ENCODE measurements at places on chromosomes 1 and 21. TPM values are rescaled to one million over a fixed set of nuclear protein-coding genes. Genes with fewer than 3 reads are reported as not detected.
A peak's percentile ranks its signal among the peaks of the same experiment; 100 is the strongest.

The TESK2 gene
- 6.2 TPM for total RNA-seq

The PEX14 gene
- total RNA-seq, result 14.8 TPM

The SLAMF8 gene
- 2.3 TPM for total RNA-seq

DNA sequence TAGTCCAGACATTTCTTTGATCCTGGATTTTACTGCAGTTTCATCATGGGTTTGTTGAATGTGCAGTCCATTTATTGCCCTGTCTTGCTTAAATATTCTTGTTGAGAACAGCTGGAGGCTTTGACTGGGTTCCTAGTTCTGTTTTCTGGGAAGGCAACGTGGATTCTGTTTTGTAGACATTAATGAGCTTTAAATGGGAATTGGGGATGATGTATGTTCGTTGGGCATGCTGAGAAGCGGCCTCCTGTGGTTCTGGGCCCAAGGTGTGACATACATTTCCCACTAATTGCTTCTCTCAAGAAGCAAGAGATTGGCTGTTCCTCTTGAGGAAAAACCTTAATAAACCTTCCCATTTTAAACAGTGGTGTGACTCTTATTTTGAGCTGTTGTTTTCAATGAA, 22.9 kb downstream of the INKA2 start:
- DNase-seq, result no peak
- H3K4me1 ChIP-seq, result no peaks in the 10 kb centered on the region
- no peak overlapping the region for H3K27ac ChIP-seq
- no peaks in the 10 kb centered on the region for H3K36me3 ChIP-seq

The ZSCAN20 gene
- 7.9 TPM for total RNA-seq

The CCDC27 gene
- total RNA-seq, result not detected

The SLC45A3 gene
- total RNA-seq, result 2.9 TPM

GRCh38 chr1:114745291-114745690, 12.5 kb downstream of the CSDE1 start:
- no peak overlapping the region for H3K4me3 ChIP-seq
- H3K4me1 ChIP-seq, result no peaks in the 10 kb centered on the region
- H3K27ac ChIP-seq, result no peak overlapping the region
- no peaks in the 10 kb centered on the region for H3K27me3 ChIP-seq
- no peak for DNase-seq

GRCh38 chr1:240691501-240691900, 79.5 kb upstream of the GREM2 start:
- no peaks in the 10 kb centered on the region for H3K27me3 ChIP-seq
- H3K4me3 ChIP-seq, result no peak overlapping the region
- H3K36me3 ChIP-seq, result no peaks in the 10 kb centered on the region
- no peaks in the 10 kb centered on the region for H3K4me1 ChIP-seq
- no peak for DNase-seq
- no peak overlapping the region for H3K27ac ChIP-seq

The EXTL1 gene
- 2.8 TPM for total RNA-seq

The CRB1 gene
- total RNA-seq, result 0.48 TPM

The UMODL1 gene
- total RNA-seq, result not detected

The ATP6V1G3 gene
- total RNA-seq, result not detected

The SLC44A5 gene
- 0.16 TPM for total RNA-seq

DNA sequence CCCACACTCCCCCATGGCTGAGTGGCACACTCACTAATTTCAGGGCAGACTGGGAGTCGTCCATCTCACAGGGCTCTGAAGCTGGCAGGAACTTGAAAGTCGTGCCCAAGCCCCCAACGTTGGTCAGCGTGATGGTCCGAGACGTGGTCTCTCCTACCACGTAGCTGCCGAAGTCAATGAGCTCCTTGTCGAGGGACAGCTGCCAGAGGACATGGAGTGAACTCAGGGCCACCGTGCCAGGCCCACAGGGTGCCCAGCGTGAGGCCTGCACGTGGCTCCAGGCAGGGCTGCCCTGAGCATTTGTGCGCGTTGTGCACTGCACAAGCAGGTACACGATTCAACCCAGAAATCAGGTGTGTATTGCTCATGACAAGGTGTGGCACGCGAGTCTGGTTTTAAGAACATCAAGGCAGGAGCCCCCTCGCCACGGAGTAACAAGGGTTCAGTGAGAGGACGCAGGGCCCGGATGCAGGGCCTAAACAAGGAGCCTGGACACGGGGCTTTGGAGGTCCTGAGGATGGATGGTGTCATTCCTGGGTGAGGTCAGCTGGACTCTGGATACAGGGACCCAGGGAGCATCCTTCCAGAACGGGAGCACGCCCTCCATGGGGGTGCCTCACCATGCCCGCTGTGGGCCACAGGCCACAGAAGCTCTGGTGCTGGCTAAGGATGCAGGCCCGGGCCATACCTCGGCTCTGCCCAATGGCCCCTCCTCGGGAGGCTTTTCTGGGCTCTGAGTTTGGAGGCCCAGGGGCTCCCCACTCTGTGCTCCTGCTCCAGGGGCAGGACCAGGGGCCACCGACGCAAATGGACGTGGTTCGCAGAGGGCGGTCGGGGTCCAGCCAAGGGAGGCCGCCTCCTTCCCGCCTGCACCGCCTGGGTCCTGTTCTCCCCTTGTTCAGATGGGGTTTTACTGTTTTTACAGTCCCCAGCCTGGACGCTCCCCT, 37.8 kb upstream of the TMEM52 start:
- no peak overlapping the region for H3K27ac ChIP-seq
- DNase-seq, result no peak
- no peaks in the 10 kb centered on the region for H3K36me3 ChIP-seq
- no peak overlapping the region for H3K4me3 ChIP-seq

The NCMAP gene
- total RNA-seq, result 8.2 TPM

DNA sequence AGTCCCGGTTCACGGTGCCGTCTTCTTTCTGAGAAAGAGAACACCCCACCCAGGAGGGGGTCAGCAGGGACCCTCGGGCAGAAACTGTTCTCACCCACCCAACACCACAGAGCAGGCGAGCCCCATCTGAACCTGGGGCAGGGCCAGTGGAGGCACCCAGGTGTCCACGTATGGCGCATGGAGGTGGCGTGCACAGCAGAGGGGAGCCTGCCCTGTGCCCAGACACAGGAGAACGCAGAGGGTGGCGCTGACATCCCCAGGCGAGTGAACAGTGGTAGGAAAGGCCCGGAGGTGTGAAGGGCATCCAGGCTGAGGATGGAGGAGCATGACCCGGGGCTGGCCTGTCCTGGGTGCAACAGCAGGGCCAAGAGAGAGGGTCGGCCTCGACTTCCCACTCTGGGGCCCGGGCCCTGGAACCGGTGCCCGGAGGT, 91.1 kb downstream of the STUM start:
- H3K27me3 ChIP-seq, result no peaks in the 10 kb centered on the region
- peaks cover 3% of the 10 kb centered on the region for H3K4me1 ChIP-seq
- no peaks in the 10 kb centered on the region for H3K36me3 ChIP-seq
- no peak overlapping the region for H3K4me3 ChIP-seq

DNA sequence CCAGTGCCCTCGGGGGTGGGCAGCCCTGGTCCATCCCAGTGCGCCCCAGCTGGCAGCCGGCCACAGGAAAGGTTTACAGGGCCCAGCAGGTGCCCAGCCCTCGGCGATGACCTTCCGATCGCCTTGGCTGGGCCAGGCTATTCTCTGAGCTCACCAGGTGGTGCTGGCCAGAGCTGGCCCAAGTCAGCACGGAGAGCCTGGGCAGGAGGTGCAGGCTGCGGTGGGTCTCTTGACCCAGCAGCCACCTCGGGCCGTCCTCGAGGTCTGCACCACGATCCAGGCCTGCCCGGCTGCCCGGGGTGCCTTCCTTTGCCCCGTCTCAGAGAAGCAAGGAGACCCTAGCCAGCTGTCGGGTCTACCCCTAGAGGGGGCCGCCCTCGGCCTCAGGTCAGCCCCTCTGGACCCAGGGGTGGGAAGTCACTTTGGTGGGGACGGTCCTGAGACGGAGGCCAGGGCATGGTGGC, 370 bp downstream of the PERM1 start:
- no peak overlapping the region for H3K27ac ChIP-seq
- no peak for DNase-seq
- H3K36me3 ChIP-seq, result no peaks in the 10 kb centered on the region
- H3K4me3 ChIP-seq, result no peak overlapping the region

DNA sequence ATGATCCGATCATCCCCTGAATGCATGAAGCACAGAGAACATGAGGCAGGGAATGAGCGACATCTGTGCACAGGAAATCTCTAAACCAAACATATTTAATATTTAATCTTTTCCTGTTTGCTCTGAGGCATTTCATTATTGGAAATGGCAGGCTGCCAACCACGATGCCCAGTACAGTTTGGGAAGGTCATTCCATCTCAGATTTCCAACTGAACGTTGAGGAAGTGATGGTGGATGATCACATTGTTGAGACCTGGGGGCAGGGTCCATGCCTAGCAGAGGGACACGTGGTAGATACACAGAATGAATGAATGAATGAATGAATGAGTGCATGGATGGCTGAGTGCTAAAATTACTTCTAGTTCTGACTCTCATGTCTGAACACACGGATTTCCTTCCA, 15.9 kb upstream of the FASLG start:
- DNase-seq, result no peak
- H3K4me3 ChIP-seq, result no peak overlapping the region
- no peaks in the 10 kb centered on the region for H3K36me3 ChIP-seq
- H3K4me1 ChIP-seq, result no peaks in the 10 kb centered on the region
- no peak overlapping the region for H3K27ac ChIP-seq

DNA sequence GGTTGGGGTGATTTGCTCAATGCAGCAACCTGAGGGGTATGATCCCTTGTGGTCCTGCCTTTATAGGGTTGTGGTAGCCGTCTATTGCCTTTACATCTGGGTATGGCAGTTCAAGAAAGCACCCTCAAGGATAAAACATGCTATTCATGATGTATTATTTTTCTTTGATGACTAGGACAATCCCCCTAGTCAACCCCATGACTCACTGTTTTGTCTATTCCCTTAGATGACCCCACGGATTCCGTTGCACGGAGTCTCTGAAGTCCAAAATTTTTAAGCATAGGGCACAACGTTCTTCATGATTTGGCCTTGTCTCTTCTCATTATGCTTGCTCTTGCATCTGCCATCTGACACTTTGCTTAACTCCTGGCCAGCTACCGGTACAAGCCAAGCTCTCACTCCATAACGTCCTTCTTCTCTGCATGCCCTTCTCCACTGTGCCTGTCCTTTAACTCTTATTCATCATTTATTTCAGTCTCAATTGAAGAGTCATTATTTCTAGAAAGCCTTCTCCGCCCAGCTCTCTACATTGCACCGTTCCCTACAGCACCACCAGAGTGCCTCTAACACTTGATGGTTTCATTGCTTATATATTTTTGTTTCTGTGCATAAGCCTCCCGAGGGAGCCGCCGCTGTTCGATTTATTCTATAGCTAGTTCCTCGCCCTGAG, 838 bp upstream of the DISP1 start:
- H3K27me3 ChIP-seq, result no peaks in the 10 kb centered on the region
- DNase-seq, result no peak
- H3K36me3 ChIP-seq, result no peaks in the 10 kb centered on the region
- H3K4me1 ChIP-seq, result no peaks in the 10 kb centered on the region

- no peaks in the 10 kb centered on the region for H3K27me3 ChIP-seq
- H3K4me3 ChIP-seq, result peak overlapping the region; percentile 5
- peak overlapping the region; percentile 89 for H3K27ac ChIP-seq
- peaks cover 14% of the 10 kb centered on the region for H3K4me1 ChIP-seq
- H3K36me3 ChIP-seq, result no peaks in the 10 kb centered on the region
Measured at GRCh38 chr1:30901798-30902581, 6.6 kb downstream of the SDC3 start.

DNA sequence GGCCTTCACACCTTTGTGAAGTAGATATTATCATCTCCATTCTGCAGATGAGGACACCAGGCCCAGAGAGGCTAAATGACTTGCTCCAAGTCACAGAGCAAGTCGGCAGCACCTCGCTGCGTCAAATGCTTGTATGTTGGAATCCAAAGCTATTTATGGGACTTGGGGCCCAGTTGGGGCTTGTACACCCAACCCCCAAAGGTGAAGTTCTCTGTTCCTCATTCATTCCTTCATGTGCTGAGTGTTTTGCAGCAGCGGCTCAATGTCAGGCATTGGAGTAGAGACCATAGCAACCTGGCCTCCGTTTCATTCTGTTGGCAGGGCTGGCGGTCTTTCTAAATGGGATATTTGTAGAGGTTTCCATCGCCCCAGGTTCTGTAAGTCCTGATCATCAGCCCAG, 113.4 kb upstream of the SLC25A33 start:
- DNase-seq, result no peak
- no peak overlapping the region for H3K4me3 ChIP-seq
- H3K27me3 ChIP-seq, result no peaks in the 10 kb centered on the region
- peaks cover 3% of the 10 kb centered on the region for H3K4me1 ChIP-seq

GRCh38 chr1:206467915-206468314, 2.4 kb upstream of the IKBKE start:
- H3K36me3 ChIP-seq, result no peaks in the 10 kb centered on the region
- no peaks in the 10 kb centered on the region for H3K27me3 ChIP-seq
- H3K4me1 ChIP-seq, result no peaks in the 10 kb centered on the region
- H3K27ac ChIP-seq, result no peak overlapping the region
- H3K4me3 ChIP-seq, result no peak overlapping the region

The VWA5B1 gene
- total RNA-seq, result not detected

The NUP210L gene
- total RNA-seq, result under 0.01 TPM

DNA sequence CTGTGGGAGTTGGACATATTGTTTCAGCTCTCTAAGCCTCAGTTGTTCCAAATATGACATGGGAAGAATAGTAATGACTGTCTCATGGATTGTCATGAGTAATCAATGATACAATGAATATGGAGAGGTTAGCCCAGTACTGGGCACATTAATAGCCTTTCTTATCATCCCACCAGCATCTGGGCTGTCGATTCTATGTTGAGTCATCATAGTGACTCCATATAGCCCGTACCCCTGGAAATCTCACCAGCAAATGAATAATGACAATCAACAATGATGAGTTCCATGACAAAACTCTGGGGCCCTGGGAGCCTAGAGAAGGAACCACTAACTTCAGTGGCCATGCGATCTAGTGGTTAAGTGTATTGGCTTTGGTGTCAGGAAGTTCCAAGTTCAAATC, 39.7 kb upstream of the GJB5 start:
- DNase-seq, result no peak
- no peaks in the 10 kb centered on the region for H3K27me3 ChIP-seq
- no peak overlapping the region for H3K4me3 ChIP-seq
- no peak overlapping the region for H3K27ac ChIP-seq
- no peaks in the 10 kb centered on the region for H3K36me3 ChIP-seq

The FCER1A gene
- total RNA-seq, result 2.0 TPM

GRCh38 chr1:179087665-179088064, 5.8 kb downstream of the TOR3A start:
- H3K27me3 ChIP-seq, result no peaks in the 10 kb centered on the region
- H3K36me3 ChIP-seq, result no peaks in the 10 kb centered on the region
- DNase-seq, result no peak
- H3K27ac ChIP-seq, result no peak overlapping the region
- H3K4me3 ChIP-seq, result no peak overlapping the region
- H3K4me1 ChIP-seq, result no peaks in the 10 kb centered on the region

GRCh38 chr21:38920631-38921398, 115.1 kb downstream of the ETS2 start:
- H3K4me3 ChIP-seq, result no peak overlapping the region
- peaks cover 5% of the 10 kb centered on the region for H3K4me1 ChIP-seq
- H3K36me3 ChIP-seq, result no peaks in the 10 kb centered on the region
- peak overlapping the region; percentile 79 for H3K27ac ChIP-seq
- no peaks in the 10 kb centered on the region for H3K27me3 ChIP-seq

- H3K36me3 ChIP-seq, result no peaks in the 10 kb centered on the region
- DNase-seq, result no peak
- no peak overlapping the region for H3K4me3 ChIP-seq
- no peak overlapping the region for H3K27ac ChIP-seq
- H3K27me3 ChIP-seq, result no peaks in the 10 kb centered on the region
- no peaks in the 10 kb centered on the region for H3K4me1 ChIP-seq
Measured at GRCh38 chr1:205066141-205066818, 18.0 kb downstream of the TMEM81 start.

The PTPRU gene
- total RNA-seq, result 33.1 TPM
